ENCODE measurements at places on chromosomes 1 and 21.
A peak's percentile ranks its signal among the peaks of the same experiment; 100 is the strongest.

DNA sequence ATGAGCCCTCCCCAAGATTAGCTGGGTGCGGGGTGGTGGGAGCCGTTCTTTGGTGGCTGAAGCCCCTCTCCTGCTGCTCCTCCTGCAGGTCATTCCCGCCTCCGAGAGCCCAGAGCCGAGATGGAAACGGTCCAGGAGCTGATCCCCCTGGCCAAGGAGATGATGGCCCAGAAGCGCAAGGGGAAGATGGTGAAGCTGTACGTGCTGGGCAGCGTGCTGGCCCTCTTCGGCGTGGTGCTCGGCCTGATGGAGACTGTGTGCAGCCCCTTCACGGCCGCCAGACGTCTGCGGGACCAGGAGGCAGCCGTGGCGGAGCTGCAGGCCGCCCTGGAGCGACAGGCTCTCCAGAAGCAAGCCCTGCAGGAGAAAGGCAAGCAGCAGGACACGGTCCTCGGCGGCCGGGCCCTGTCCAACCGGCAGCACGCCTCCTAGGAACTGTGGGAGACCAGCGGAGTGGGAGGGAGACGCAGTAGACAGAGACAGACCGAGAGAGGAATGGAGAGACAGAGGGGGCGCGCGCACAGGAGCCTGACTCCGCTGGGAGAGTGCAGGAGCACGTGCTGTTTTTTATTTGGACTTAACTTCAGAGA lies 448 bp downstream of the G0S2 start:
- DNase-seq, result peak; percentile 42

DNA sequence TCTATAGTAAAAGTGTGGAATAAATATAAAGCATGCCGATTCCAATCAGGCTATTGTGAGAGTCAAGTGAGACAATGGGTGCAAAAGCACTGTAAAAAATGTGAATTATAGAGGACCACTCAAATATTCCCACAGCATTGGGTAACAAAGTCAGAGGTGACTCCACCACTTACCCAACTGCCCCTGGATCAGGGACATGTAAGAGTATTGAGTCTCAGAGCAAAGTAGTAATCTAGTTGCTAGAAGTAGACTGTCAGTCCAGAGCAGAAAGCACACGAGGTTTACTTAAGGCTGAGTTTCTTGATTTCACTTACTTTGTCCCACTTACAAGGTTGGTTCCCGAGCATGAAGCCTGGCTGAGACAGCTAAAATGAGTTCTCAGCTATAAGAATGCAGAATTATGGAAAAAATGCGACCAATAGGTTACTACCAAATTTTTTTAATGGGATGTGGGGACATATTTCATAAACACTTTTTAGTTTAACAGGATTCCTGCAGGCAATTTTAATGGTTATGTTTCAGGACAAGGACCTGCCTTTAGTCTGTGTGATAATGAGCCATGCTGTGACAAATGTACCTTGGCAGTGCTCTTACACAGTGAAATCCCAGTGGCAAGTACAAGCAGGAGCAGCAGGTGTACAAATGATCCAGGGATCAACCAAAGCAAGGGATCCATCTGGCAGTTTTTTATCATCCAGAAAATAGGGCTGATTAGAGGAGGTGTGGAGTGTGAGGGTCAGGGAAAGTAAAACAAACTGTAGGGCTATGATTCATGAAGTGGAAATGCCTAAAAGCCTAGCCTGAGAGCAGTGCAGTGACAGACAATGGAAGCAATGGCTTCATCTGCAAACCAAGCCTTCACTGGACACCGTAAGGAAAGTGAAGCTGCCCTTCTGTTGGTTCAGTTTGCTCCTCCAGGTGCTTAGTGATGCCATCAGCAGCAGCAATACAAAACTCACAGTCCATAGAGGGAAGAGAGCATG lies 156.2 kb upstream of the SPAG17 start:
- no peak for DNase-seq

- peak; percentile 22 for DNase-seq
These were observed 1.5 kb downstream of the KIRREL1 start for GRCh38 chr1:157994704-157995582.

GRCh38 chr1:167430134-167430848 lies 88.0 kb downstream of the CD247 start:
- DNase-seq, result no peak

GRCh38 chr1:109198043-109198695 lies 15.5 kb upstream of the SARS1 start:
- DNase-seq, result no peak

- no peak for DNase-seq
These were observed 157.1 kb downstream of the PTPRU start for GRCh38 chr1:29393451-29393826.

DNA sequence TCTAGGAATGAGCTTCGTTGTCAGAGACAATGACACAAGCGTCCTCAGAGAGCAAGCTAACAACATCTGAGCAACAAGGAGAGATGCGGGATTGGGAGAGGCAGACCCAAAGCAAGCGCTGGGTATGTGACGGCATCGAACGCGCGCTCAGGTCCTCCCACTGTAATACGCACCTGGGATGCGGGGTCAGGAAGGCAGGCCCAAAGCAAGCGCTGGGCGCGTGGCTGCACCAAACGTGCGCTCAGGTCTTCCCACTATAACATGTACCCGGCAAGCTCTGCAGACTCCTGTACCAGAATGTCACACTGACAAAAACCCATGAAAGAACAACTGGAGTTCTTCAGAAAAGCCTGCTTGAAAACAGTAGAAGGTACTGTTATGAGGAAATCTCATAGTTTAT lies 653.8 kb downstream of the SMYD3 start:
- DNase-seq, result no peak

DNA sequence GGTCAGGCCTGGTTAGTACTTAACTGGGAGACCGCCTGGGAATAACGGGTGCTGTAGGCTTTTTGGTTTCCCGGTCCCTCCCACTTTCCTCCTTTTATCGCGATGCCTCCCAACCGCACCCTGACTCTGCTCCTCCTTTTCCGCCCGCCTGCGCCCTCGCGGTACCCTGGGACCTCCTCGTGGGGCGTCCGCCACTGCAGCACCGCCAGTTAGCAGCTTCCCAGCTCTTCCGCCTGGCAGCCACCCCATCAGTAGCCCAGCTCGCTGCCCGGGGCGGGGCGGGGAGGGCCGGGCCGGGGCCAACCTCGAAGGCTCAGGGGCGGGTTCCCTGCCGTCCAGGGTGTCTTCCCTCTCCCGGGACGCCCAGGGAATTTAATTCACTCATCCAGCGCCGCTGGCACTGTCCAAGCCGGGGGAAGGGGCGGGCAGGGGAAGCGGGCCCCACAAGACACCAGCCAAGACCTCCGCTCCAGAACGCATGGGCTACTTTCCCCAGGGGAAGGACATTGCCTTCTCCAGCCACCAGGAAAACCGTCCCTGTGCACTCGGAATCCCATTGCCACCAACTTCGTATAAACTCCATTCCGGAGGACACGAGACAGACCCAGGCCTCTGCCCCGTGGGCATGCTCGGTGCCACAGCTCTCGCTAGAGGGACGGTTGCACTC lies 2.0 kb upstream of the ZNF678 start:
- DNase-seq, result no peak

DNA sequence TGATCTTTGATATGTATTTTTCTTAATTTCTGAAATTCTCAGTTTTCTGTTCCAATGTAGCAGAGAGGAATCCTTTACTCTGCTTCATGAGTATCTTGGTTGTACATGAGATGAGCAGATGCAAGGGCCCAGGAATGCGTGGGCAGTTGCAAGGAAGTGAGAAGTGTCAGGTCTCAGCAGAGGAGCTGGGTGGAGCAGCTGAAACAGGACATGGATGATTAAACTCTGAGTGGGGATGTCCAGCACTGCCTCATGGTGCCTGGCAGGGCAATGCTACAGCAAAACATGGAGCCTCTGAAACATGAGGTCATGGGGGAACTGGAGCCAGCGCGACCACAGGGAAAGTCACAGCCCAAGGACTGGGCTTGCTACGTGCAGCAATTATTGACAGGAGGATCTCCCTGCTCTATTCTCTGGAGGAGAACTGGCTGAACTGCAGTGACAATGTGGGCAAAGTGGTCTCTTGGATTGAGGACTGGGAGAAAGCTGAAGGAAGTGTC lies 48.4 kb downstream of the COLGALT2 start:
- peak; percentile 57 for DNase-seq
